Kidney (tissue), 22 donors: ENCODE measurements at places on chromosomes 5 and 9.

- peak; percentile 78 for DNase-seq
Observed at GRCh38 chr5:159208514-159209437, 577 bp downstream of the RNF145 start.

GRCh38 chr5:180133551-180133950, 62.0 kb upstream of the RNF130 start:
- no peak for DNase-seq

- no peak for DNase-seq
Observed at GRCh38 chr5:133108481-133108921, 56.7 kb downstream of the HSPA4 start.

GRCh38 chr5:129906177-129906887, 2.1 kb downstream of the CHSY3 start:
- DNase-seq = peak; percentile 24
